ENCODE measurements at places on chromosomes 7 and 10.
A peak's percentile ranks its signal among the peaks of the same experiment; 100 is the strongest.

DNA sequence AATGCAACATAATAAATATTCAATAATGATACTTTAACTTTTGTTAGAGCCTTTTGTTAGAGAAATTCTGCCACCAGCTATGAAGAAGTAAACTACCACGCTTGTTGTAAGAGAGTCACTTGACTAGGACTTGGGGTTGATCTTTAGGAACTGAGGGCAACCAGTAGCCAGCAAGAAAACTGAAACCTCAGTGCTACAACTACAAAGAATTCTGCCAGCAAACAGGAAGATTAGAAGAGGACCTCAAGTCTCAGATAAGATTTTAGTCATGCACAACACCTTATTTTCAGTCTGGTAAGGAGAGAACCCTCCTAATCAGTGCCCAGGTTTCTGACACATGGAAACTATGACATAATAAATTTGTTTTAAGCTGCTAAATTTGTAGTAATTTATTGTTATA, 498.3 kb upstream of the STEAP1 start:
- no peak for DNase-seq

GRCh38 chr10:121106611-121107010, 255.4 kb downstream of the WDR11 start:
- no peak for DNase-seq

DNA sequence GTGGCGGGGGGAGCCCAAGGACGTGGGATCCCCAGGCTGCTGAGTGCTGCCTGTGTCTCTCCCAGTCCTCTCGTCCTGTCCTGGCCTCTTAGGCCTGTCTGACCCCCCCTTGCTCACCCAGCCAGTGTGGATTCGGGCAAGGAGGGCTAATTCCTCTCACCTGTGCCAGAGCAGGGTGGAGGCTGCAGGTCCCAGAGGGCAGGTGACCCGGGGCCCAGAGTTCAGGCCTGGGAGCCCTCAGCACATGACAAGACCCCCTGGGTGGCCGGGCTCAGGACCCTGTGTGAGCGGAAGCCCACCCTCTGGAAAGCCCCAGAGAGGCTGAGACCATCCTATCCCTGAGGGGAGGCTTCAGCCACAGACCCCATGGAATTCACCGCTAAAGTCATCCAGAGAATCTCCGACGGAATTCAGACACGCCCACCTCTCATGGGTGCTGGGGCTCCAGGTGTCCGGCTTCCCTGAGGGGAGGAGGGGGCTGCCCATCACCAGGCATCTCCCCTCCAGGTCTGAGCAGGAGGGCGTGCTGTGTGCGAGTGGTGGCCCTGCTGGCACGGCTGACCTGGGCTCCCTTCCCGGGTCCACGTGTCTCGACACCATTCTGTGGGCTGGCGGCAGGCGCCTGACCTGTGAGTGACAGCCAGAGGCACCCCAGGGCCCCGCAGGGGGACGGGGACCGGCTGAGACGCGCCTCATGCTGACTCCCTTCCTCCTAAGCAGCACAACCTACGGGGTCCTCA, 5.0 kb downstream of the KNDC1 start:
- DNase-seq: no peak

GRCh38 chr7:29362380-29362779, 167.8 kb downstream of the CHN2 start:
- DNase-seq: no peak

DNA sequence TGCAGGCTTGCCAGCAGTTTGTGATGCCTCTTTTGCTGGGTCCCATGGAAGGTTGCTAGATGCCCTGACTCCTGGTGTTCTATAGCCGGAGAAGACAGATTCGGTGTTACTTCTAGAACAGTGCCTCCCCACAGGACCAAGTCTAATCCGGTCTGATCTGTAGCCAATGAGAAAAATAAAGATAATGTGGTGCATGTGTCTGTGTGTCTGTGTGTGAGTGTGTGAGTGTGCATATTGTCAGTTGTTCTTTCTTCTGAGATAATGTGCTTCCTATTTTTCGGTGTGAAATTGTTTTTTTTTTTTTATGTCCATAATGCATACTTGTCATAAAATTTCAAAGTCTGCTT, 29.7 kb upstream of the ZNRF2 start:
- no peak for DNase-seq

GRCh38 chr10:370449-370825, 235.2 kb downstream of the ZMYND11 start:
- peak; percentile 55 for DNase-seq

- DNase-seq: no peak
Measured at GRCh38 chr10:32445036-32445435, 904 bp upstream of the CCDC7 start.

GRCh38 chr10:113226399-113226798, 276.4 kb downstream of the TCF7L2 start:
- DNase-seq: no peak

DNA sequence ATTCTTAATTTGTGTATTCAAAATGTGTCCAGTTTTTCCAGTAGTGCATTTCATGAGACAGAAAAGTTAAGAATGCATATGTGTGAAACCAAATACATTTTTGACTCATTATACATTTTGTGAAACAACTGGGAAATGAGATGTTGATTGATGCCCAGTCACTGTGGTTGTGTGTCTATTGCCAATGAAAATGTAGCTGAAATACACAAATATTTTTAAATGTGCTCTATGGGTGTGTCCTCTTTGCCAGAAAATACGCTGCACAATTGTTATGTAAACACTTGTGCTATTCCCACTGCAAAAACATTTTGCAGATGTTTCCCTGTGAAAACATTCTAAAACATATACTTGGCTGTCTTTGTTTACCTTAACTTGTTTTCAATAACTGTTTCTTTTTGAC, 395.2 kb downstream of the TFEC start:
- peak; percentile 51 for DNase-seq

DNA sequence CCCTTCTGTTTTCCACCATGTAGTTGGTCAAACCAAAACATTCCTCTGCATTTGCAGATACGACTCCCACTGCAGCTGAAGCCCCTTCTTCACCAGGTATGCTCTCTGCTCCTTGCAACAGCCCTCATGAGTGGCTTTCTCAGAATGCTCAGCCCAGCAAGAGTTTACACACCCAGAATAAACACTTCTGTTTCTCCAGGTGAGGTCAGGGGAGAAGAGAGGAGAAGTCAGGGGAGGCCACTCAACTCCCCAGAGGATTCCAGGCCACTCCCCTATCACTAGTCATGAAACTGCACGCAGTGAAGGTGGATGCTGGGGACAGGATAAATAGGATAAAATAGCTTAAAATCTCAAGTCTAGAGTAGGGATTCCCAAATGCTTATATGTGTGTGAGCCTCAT, 31.2 kb downstream of the CUZD1 start:
- DNase-seq: no peak

DNA sequence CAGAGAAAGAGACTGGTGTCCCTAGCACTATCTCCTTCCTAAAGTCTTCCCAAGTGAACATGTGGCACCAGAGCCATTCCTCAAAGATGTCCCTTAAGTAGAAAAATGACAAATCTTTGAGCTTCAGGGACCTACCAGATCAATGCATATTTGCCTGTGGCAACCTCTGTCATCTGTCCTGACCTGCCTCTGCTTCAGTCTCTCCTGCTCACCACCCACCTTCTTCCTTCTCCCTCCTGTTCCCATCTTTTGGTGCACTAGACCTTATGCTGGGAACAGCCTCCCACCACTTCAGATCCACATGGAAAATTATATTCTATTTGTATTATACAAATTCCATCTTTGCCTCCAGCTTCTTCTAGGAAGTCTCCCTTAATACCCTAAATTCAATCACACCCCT, 386.4 kb downstream of the PLXNA4 start:
- DNase-seq: no peak

DNA sequence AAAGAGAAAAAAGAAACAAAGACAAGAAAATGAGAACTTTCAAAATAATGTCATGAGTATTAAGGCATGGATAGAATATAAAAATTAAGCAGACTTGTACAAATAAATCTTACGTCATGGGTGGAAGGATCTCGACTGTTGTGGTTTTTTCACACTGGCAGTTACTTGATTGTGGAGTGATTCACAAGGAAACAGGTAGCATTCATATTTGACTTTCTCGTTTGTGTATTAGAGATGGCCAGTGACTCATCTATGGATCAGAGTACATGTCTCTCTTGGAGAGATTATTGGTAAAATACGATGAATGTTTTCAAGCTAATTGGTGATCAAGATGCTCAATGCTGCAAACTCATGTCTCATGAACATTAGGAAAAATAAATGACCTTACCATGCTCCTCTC, 564.3 kb downstream of the GATA3 start:
- DNase-seq: no peak

GRCh38 chr7:133674079-133674763, 421.3 kb downstream of the EXOC4 start:
- DNase-seq: no peak

- DNase-seq: no peak
Measured at GRCh38 chr10:6894405-6894804, 314.3 kb upstream of the PRKCQ start.

DNA sequence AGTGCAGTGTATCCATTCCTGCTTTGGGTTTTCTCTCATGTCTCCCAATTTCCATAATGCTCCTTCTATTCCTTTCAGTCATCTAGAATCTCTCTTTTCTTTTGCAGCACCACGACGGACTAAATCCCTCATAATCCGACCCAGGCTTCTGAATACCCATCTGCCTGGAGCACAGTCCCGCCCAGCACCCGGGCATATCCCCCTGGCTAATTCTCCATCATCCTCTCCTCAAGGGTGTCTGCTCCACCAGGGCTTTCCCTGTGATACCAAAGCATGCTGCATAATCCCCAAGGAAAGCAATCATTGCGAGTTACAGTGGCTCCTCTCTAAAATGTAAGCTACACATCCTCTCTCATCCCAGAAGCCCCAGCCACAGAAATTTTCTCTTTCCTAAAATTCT, 321.9 kb downstream of the CCDC3 start:
- no peak for DNase-seq

DNA sequence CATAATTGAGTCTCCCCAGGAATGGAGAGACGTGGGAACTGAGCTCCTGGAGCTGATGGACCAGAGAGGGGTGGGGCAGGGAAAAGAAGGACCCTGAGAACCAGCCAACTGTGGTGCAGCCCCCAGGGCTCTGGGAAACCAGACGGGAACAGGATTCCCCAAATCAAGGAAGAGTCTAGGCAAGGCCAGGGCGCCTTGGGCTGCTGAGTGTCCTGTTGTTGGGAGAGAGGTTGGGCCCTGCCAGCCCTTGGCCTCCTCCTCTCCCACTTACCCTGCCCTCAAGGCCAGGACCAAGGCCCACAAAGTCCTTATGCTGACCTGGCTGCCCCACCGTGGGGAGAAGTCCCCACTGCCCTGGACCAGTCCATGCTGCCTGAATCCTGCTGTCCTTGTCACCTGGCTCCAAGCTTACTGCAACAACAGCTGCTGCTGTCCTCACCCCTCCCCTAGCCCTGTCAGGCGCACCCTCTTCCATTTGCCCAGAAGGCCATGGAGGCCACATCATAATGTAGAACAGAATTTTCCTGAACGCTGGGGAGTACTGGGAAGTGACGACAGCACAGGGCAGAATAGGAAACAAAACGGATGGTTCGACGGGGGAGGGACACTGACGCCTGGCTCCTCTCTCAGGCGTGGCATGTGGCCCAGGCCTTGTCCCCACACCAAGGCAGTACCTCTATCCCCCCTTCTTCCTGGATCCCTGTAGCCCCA, 132.9 kb upstream of the ZMIZ1 start:
- DNase-seq: no peak

- DNase-seq: peak; percentile 63
Measured at GRCh38 chr10:104274762-104275721, 6.1 kb downstream of the GSTO2 start.

- no peak for DNase-seq
Measured at GRCh38 chr7:72286519-72286918, 125.6 kb downstream of the CALN1 start.

GRCh38 chr10:86121200-86121599, 245.4 kb downstream of the GRID1 start:
- DNase-seq: no peak

DNA sequence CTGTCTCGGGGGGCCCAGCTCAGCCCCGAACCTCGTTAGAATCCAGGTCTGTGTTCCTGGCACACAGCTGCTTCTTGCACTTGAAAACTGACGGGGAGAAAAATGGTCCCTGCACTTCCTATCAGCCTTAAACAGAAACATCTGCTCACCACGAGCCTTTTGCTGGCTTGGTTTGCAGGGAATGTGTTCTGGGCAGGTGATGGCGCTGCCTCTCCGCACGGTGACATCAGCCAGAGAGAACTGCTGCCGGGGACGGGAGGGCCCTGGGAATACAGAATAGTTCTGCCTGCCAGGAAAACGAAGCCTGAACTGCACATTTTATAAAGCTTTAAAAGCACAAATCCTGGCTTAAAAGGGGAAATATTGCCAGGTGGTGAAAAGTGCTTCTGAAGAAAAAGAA, 622.5 kb downstream of the TYW1 start:
- peak; percentile 4 for DNase-seq

DNA sequence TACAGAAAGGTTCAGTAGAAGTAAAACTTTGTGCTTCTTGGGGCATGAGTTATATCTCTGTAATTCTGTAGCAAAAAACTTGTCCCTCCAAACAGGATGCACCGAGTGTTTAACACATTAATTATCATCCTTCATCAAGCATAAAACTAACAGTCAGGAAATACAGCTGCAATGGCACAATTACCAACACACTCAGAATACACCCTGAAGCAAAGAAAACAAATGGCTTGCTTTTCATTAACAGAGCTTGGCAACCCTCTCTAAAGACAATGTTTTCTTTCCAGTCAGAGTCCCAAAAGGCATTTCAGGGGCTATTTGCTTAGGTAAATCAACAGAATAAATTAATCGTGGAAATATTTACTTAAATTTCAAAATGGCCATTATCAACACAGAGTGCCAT, 107.7 kb downstream of the ICA1 start:
- DNase-seq: no peak

GRCh38 chr10:21961847-21962246, 41.7 kb downstream of the DNAJC1 start:
- no peak for DNase-seq

DNA sequence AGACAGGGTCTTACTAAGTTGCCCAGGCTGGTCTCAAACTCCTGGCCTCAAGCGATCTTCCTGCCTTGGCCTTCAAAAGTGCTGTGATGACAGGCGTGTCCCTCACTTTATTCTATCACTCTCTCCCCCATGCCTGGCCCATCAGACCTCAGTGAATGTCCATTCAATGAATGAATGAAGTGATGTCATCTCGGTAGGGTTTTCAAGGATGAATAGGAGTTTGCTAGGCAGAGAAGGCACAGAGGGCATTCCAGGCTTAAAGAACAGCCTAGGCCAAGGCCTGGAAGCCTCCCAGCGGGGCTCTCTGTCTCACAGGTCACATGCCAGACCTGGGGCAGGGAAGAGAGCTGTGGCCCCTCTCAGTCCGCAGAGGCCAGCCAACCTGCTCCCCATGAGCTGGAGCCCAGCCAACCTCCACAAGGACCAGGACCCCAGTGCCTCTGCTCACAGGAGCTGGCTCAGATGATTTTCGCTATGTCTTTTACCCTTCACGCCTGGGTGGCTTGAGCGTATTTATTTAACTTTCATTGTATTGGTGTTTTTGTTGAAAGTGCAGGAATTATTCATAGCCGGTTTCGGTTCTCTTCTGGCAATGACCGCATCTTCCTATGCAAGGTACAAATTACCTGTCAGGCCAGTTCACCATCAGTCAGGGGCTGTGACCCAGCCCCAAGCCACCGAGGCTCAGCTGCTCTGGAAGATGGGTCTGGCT, 11.8 kb upstream of the TNRC18 start:
- no peak for DNase-seq

All from adipocyte (in vitro differentiated cells).